A172 (cell line): ENCODE measurements at places on chromosomes 4 and X. TPM values are rescaled to one million over a fixed set of nuclear protein-coding genes. Genes with fewer than 3 reads are reported as not detected.

The NCAPG gene
- 77.7 and 98.5 TPM in 2 replicates for total RNA-seq

The FGG gene
- total RNA-seq, result not detected in 2 replicates

The FGA gene
- total RNA-seq, result not detected in 2 replicates

The HTATSF1 gene
- total RNA-seq, result 48.0 and 63.0 TPM in 2 replicates

The LRP2BP gene
- 0.34 and 0.55 TPM in 2 replicates for total RNA-seq

The HSFX2 gene
- total RNA-seq, result not detected in 2 replicates

The IBSP gene
- total RNA-seq, result not detected in 2 replicates

The CHRDL1 gene
- not detected in 2 replicates for total RNA-seq

The RBMXL3 gene
- not detected in 2 replicates for total RNA-seq

The TBC1D8B gene
- not detected in 2 replicates for total RNA-seq

The SLC16A2 gene
- 6.6 and 7.9 TPM in 2 replicates for total RNA-seq

The FAT1 gene
- total RNA-seq, result 124 and 128 TPM in 2 replicates

The DMP1 gene
- not detected in 2 replicates for total RNA-seq

The SHROOM3 gene
- 13.2 and 19.0 TPM in 2 replicates for total RNA-seq

The GC gene
- not detected in 2 replicates for total RNA-seq

The CXCL8 gene
- total RNA-seq, result 0.09 TPM in 1 of 2 replicates, not detected in the other

The RAB40AL gene
- total RNA-seq, result not detected in 2 replicates

The TLR3 gene
- 4.0 and 4.4 TPM in 2 replicates for total RNA-seq

The ASB5 gene
- total RNA-seq, result 0.12 and 0.19 TPM in 2 replicates

The FGB gene
- total RNA-seq, result not detected in 2 replicates

The VEGFD gene
- 0.12 TPM in 1 of 2 replicates, not detected in the other for total RNA-seq

The SPANXA1 gene
- total RNA-seq, result 1.2 and 2.1 TPM in 2 replicates

The GPC4 gene
- 2.4 and 3.2 TPM in 2 replicates for total RNA-seq

The CLDN34 gene
- total RNA-seq, result not detected in 2 replicates

The RBM46 gene
- total RNA-seq, result not detected in 2 replicates

The SMIM10L2A gene
- 0.29 TPM in 1 of 2 replicates, not detected in the other for total RNA-seq

The SMIM31 gene
- not detected in 2 replicates for total RNA-seq

The HSD17B13 gene
- total RNA-seq, result 0.10 TPM in 1 of 2 replicates, not detected in the other

The SCML2 gene
- 5.8 and 7.5 TPM in 2 replicates for total RNA-seq

The GPR119 gene
- not detected in 2 replicates for total RNA-seq

The TDO2 gene
- total RNA-seq, result 235 and 369 TPM in 2 replicates

The ODAM gene
- total RNA-seq, result not detected in 2 replicates
